Left ventricle myocardium superior (tissue), 1 donor: ENCODE measurements at places on chromosomes 11 and 22. TPM values are rescaled to one million over a fixed set of nuclear protein-coding genes. Genes with fewer than 3 reads are reported as not detected.

DNA sequence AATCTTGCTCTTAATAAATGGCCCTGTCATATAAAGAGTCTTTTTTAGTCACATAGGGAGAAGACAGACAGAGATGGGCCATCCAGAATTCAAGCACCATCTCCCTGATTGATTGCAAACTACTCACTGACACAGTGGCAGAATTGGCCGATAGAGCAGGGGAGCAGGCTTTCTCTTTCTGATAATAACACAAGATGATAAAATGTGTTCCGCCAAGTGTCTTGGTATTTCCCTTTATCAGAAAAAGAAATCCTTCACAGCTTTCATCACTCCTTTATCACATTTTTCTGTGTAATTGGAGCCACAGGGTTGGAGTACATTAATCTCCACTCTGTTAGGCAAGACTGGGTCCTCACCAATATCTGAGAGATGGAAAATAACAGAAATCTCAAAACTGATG is 406.0 kb downstream of the TMEM135 start:
- DNase-seq: no peak

DNA sequence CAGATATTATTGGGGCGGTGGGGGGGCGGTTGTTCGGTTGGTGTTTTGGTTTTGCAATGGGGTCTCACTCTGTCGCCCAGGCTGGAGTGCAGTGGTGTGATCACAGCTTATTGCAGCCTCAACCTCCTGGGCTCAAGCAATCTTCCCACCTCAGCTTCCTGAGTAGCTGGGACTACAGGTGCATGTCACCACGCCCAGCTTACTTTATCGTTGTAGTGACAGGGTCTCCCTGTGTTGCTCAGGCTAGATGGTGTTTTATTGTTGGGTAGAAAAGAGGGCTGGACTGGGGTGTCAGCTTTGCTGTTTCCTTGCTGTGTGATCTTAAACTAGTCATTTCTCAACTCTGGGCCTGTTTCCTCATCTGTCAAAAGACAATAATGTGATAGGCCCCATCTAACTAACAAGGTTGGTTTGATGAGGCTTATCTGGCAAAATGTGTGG is 17.5 kb upstream of the MYH9 start:
- DNase-seq: no peak

GRCh38 chr11:75205564-75206020 is 35.0 kb upstream of the TPBGL start:
- no peak for DNase-seq

DNA sequence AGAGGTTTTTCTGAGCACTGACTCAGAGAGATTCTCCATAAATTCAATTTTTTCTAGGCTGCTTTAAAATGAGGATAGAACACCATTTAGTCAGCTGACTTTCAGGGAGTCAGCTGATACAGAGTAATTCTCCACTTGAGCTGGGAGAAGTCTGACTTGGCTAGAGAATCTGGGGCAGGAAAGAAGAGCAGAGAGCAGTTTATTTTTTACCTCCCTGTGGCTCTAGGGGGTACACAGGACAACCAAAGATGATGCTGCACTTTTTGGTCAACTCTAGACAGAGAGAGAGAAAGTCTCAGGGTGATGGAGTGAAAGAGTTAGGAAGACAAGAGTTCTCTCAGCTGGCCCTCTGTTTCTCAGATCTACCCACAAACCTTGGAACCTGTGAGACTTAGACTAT is 67.3 kb upstream of the EED start:
- DNase-seq: no peak

Gene SOX6
- total RNA-seq: 16.9 TPM
